CD4-positive, alpha-beta memory T cell (primary cell): ENCODE measurements at places on chromosomes 4 and X. TPM values are rescaled to one million over a fixed set of nuclear protein-coding genes. Genes with fewer than 3 reads are reported as not detected.

DNA sequence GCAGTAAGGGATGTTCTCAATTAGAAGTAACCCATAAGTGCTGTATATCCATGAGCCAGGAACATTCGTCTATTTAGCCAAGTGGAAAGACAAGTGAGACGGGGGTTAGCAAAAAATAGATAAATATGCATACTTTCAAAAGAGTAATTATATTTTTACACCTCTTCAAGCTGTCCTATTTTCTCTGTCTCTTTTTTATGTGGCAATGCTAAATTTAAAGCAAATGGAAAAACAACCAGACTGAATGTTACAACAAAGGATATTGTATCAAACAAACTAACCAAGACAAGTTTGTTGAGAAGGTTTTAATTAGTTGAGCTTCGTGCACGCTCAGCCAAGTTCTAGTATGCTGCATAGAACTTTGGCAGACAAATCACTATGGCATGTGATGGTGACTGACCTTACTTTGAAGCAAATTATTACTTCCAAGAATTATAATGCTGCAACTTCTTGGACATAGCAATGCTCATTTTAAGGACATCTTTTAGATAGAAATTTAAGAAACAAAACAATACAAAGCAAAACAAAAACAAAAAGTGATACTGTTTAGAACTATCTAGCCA is 61.4 kb upstream of the TMEM150C start:
- no peak for DNase-seq

BEX1 gene
- not detected for polyA plus RNA-seq

- peak; percentile 26 for DNase-seq
Measured at GRCh38 chr4:81490403-81491160, 18.9 kb upstream of the RASGEF1B start.

OCIAD2 gene
- polyA plus RNA-seq = 192 TPM

- DNase-seq = no peak
Measured at GRCh38 chr4:98686043-98686707, 27.8 kb upstream of the TSPAN5 start.

DNA sequence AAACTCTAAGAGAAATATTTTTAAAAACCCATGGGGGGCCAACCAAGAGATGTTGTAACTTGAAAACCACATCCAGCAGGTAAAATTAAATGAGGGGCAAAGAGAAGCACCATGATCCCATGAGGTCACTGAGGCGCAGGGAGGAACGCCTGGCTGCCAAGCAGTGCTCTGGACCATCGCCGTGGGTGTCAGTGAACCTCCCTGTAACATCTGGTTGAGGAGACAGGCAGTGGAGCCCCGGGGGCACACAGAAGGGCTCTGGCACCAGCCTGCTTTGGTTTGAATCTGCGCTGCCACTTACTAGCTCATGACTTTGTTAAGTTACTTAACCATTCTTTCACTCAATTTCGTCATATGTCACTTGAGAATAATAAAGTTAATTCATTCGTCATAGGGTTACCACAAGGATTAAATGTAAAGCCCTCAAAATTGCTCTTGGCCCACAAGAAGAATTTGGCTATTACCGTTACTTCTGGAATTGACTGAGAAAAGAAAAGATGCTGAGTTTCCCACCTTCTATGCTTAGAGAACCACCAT is 41.6 kb upstream of the SLC25A4 start:
- no peak for DNase-seq

GPR78 gene
- polyA plus RNA-seq = not detected
